ENCODE measurements at places on chromosomes 2 and 18.

- no peak for DNase-seq
Observed at GRCh38 chr2:126900646-126901319, 2.1 kb downstream of the TEX51 start.

- peak; percentile 40 for DNase-seq
Observed at GRCh38 chr2:191676790-191677645, 918 bp upstream of the NABP1 start.

GRCh38 chr18:14120926-14121325 is 11.3 kb downstream of the ZNF519 start:
- no peak for DNase-seq

DNA sequence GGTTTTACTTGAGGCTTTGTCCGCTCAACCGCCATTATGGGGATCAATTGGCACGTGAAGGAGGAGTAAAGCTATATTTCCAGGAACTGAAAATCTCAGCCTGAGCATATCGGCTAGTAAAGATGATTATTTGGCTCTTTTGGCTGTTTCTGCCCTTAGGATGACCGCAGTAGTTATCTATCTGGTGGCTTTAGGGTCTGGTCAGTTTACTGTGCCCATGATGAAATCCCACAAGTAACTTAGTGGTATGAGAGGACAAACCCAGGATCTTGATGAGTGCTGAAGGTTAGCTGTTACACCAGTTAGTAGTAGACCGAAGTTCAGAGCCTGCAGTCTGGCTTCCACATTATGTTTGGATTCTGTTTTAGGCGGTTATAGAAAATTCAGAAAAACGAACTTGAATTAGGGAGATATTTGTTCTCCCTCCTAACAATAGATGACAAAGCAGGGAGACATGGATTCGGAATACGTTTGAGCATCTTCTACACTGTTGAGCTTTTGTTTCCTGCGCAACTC is 1.2 kb downstream of the MAT2A start:
- DNase-seq: no peak

GRCh38 chr2:177763531-177764265 is 308.9 kb downstream of the PDE11A start:
- DNase-seq: peak; percentile 77

GRCh38 chr2:191245869-191246531 is 796 bp downstream of the MYO1B start:
- DNase-seq: peak; percentile 46

DNA sequence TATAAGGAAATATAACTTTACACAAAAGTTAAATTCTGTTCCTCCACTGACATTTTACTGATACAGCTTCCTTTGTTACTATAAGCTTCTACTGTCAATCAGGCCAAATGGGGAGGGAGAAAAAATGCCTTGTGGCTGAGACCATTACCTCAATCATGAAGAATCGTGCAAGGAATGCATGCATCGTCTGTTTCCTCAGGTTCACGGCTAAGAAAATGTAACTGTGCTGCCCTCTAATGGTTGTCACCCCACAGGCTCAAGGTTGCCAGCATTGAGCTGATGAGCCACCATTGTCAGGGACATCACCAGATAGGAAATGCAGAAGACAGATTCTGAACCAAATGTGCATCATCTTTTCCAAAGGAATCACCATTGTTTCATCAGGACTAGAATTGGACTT is 426.9 kb downstream of the CDH2 start:
- no peak for DNase-seq

- no peak for DNase-seq
Observed at GRCh38 chr2:50490991-50491390, 540.9 kb downstream of the NRXN1 start.

GRCh38 chr18:56128153-56128791 is 510.1 kb downstream of the TXNL1 start:
- no peak for DNase-seq

- no peak for DNase-seq
Observed at GRCh38 chr2:153661801-153662200, 183.2 kb upstream of the RPRM start.

- DNase-seq: no peak
Observed at GRCh38 chr2:8447610-8448221, 234.1 kb upstream of the ID2 start.

- no peak for DNase-seq
Observed at GRCh38 chr18:10207682-10208345, 246.6 kb upstream of the APCDD1 start.

- DNase-seq: no peak
Observed at GRCh38 chr2:233270366-233270765, 18.9 kb downstream of the ATG16L1 start.

DNA sequence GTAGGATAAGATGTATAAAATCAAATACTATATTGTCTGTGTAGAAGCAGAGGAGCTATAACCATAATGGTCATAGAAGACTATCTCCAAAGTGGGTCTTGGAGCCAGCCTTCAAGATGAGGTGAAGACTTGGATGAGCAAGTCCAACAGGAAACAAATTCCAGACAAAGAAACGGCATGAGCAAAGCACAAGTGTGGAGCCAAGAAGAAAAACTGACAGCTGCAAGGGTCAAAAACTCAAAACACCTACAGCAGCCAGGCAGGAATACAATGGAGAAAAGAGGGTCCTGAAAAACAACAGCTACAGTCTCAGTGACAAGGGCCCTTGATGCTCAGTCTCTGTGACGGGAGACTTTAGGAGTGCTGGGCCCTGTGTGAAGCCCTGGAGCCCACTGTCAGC is 102.4 kb downstream of the STK39 start:
- DNase-seq: no peak

DNA sequence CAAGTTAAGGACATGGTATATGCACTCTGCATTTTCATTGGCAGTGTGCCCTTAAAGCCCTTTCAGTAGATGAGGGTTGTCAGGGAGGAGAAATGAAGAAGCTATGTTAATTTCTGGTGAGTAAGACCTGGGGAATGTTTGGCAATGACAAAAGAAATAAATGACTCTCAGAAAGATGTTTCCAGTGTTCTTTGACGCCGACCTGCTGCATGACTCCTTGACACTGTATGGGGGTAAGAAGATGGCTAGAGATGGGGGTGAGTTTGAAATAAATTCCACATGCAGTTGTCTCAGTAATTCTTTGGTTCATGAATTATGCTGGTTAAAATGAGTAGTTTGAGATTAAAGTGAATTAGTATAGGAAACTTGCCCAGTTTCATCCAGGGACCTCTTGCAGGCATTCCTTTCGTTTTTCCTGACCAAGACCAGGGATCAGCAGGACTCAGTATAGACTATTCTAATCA is 5.9 kb downstream of the CCDC121 start:
- no peak for DNase-seq

- no peak for DNase-seq
Observed at GRCh38 chr2:71575966-71576365, 122.6 kb downstream of the DYSF start.

GRCh38 chr2:239767021-239767905 is 257.9 kb downstream of the NDUFA10 start:
- no peak for DNase-seq

DNA sequence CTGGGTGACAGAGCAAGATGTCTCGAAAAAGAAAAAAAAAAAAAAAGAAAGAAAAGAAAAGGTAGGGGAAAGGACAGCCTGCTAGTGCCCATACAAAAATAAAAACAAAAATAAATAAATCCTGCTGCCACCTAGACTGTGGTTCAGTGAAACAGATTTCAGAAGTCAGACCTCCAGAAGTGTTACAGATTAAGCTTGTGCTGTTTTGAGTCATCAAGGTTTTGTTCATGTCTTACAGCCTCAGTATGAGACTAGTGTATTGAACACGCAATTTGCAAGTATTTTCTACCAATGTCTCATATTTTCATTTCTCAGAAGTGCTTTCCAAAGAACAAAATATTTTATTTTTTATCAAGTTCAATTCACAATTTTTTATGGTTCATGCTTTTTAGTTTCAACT is 720.4 kb upstream of the GYPC start:
- DNase-seq: no peak

GRCh38 chr2:46025081-46025480 is 272.1 kb upstream of the EPAS1 start:
- DNase-seq: no peak

- DNase-seq: no peak
Observed at GRCh38 chr2:71685073-71685848, 231.9 kb downstream of the DYSF start.

GRCh38 chr2:8462280-8462679 is 219.6 kb upstream of the ID2 start:
- no peak for DNase-seq

GRCh38 chr2:171330155-171330956 is 103.4 kb downstream of the METTL8 start:
- DNase-seq: no peak

GRCh38 chr2:147689220-147689909 is 155.5 kb upstream of the ACVR2A start:
- DNase-seq: no peak

DNA sequence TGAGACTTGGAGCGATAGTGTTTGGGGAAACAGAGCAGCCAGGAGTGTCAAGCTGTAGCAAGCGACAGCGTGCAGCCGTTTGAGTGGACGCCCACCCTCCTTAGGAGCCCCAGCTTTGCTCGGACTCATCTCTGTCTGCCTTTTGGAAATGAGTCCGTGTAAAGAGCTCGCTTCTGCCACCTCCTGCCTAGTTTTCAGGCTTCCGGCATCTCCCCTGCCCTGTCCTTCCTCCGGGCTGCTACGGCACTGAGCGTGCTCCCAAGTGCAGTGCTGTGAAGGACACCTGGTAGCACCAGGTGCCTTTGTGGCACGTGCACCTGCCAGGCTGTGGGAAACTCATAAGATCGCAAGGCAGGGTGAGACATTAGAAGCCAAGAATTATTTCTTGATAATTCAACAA is 117.1 kb downstream of the RNF144A start:
- DNase-seq: no peak

DNA sequence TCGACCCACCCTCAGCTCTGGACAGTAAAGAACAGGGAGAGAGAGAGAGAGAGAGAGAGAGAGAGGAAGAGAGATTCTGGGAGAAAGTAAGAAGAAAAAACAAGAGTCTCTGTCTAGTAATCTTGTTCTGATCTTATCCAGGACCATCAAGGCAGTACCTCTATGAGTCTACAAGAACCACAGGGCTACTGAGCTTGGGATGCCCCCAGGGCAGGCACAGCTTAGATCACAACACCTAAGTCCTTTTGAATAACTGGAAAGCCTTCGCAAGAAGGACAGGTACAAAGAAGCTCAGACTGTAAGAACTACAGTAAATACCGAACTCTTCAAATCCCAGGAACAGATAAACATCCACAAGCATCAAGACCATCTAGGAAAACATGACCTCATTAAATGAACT is 51.4 kb upstream of the SGPP2 start:
- DNase-seq: no peak

GRCh38 chr2:45259138-45259537 is 249.9 kb upstream of the SIX2 start:
- DNase-seq: no peak

- DNase-seq: no peak
Observed at GRCh38 chr18:58239879-58240278, 195.9 kb downstream of the NEDD4L start.

GRCh38 chr18:58049000-58049688 is 5.1 kb downstream of the NEDD4L start:
- no peak for DNase-seq

GRCh38 chr2:160564591-160564990 is 71.0 kb upstream of the RBMS1 start:
- DNase-seq: no peak

DNA sequence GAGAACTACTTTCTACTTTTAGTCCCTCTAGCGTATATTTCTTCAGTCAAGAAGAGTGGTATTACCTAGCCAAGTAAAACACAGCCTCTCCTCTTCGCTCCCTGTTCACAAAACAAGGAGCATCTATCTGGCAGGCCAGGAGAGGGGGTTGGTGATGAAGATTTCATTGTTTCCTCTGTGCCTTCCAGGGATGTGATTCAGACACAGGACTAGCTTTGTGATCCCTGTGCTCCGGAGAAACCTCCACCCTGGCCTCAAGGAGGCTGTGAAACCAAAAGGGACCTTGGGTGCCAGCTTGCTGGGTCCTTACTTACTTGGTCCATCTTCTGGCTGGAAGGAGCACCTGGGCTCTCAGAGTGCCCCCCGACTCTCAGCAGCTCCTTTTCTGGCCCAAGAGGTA is 5.7 kb downstream of the RHOB start:
- DNase-seq: no peak

DNA sequence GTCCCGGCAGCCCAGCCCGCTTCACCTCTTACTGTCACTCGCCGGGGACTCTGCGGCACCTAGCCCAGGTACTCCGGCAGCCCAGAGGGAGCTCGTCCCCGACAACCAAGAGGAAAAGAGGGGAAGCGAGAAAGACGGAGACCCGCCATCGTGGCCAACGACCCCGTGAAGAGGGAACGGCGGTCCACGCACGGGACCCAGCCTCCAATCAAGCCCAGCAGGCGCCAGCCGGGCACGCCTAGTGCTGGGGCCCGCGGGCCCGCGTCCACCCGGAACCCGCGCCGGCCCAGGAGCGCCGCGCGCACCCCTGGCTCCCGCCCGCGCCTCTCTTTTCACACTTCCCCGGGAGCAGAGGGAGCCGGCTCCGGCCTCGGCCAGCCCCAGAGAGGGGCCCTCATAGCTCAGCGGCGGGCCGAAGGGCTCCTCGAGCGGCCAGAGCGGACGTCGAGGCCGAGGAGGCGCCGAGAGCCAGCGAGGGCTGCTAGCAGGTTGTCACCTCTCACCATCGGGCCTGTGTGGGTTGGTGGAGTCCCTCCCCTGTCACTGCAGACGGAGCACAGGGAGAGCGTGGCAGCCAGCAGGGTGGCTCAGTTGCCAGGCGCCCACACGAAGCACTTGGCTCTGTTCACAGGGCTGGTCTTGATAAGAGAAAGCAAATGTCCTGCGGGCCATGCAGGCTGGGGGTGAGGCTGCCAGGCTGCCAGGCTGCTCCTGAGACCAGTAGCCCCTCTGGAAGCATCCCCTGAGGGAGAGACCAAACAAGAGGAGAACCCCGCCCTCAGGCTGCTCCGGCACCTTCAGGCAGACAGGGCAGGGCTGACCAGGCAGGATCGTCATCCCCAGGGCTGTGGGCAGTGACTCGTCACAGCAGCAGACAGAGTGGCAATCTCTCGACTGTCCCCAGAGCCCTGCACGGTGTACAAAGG is 36.9 kb upstream of the KLF11 start:
- no peak for DNase-seq

DNA sequence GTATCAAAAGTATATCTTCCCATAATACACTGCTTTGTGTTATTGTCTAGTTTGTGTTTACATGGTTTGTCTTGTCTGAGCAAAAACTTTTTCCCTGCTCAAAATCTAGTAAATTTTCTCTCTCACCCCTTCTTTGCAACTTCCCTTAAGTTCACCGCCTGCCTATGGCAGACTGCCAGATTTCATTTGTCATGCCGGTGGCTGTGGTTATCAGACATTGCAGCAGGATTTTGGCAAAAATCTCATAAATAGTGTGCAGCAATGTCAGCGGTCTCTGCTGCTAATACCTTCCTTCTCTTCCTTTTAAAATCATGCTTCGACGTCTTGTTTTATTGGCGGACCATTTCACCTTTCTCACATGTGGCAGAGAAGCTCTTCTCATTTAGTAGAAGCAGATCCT is 45.6 kb upstream of the TMEM178A start:
- DNase-seq: no peak

- no peak for DNase-seq
Observed at GRCh38 chr2:217622205-217623060, 380.4 kb downstream of the TNS1 start.

GRCh38 chr2:36692121-36692520 is 4.4 kb upstream of the VIT start:
- no peak for DNase-seq
